Stimulated activated CD8-positive, alpha-beta memory T cell treated with anti-CD3 and anti-CD28 coated beads, Interleukin-7, amount 100 ng/mL, for 48 hours (primary cell): ENCODE measurements at places on chromosomes 16 and 17.
A peak's percentile ranks its signal among the peaks of the same experiment; 100 is the strongest.

DNA sequence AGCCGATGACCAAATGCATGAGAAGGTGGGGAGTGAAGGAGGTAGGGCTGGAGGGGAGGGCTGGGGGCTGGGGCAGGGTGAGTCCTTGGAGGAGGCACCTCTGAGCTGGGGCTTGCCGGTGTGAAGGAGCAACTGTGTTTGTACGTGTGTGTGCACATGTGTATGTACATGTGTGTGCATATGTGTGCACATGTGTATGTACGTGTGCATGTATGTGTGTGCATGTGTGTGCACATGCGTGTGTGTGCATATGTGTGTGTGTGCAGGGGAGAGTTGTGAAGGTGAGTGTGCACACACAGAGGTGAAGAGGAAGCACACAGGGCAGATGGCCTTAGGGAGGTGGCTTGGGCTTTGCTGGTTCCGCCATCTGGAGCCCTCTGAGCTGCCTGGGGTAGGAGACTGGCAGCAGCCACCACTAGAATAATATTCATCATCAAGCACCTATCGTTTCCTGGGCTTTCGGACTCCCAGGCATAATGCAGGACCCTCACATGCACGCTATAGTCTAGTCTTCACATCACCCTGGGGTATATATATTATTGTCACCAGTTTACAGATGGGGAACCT is 120.9 kb upstream of the CDC42EP4 start:
- no peak for DNase-seq

GRCh38 chr17:77963441-77963840 is 4.9 kb downstream of the TNRC6C start:
- DNase-seq = peak; percentile 3

DNA sequence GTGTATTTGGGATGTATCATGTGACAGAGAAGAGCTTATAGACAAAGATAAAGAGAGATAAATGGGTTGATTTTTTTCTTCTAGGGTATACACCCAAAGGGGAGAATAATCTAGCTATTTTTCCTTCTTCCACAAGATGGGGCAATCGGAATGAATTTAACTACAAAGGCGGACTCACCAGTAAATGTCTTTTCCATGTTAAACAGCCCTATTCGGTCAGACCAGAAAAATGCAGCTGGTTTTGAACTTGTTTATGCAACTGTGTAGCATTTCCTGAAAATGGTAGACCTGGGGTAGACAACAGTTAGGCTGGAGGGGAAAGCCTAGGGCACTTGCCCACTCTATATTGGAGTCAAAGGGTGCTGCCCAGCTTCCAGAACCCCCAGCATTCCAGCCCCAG is 477.1 kb downstream of the TOX3 start:
- no peak for DNase-seq

DNA sequence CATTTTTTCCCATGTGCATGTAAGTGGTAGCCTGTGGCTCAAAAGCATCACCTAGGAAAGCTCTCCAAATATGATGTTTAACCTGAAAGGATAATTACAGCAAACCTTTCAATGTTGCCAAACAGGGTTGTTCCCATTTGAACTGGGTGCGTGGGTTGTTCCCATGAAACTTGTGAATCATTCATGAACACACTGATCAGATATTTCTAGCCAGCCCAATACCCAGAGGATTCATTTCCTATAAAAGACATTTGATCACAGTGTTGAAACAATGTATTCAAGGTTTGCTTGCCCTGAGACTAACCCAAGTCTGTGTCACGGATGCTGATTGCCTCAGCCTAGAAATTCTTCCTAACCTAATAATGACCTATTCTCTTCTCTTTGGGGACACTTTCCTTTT is 12.9 kb downstream of the KRT39 start:
- DNase-seq = peak; percentile 19

GRCh38 chr16:19485611-19486010 is 36.3 kb downstream of the GDE1 start:
- no peak for DNase-seq

DNA sequence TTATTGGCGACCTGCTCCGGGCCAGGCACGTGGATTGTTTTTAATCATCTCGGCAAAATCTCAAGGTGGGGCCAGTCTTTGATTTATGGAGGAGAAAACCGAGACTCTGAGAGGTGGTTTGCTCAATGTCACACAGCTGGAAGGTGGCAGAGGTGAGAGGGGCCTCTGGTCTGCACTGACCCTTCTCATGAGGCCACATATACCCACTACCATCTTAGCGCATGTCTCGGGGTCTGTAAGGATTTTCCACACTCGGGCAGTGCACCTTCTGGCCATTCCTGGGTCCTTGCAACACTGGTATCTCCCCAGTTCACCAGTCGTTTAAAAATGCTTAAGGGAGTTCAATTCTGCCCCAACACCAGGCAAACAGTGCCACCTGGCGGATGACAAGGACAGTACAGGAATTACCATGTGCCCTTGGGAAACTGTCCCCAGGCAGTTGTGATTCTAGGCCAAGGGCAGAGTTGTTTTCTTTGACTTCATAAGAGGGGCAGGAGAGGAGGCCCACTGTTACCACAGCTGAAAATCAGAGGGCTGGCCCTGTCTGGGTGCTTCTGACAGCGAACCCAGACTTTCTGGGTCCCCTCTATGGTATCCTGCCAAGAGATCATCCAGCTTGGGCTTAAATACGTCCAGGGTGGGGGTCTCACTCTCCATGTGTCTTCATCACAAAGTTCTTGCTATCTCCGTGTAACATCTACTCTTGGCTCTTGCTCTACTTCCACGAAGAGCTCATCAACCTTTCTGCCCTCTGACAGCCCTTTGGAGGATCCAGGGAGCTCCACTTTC is 39.4 kb upstream of the RAI1 start:
- peak; percentile 30 for DNase-seq

DNA sequence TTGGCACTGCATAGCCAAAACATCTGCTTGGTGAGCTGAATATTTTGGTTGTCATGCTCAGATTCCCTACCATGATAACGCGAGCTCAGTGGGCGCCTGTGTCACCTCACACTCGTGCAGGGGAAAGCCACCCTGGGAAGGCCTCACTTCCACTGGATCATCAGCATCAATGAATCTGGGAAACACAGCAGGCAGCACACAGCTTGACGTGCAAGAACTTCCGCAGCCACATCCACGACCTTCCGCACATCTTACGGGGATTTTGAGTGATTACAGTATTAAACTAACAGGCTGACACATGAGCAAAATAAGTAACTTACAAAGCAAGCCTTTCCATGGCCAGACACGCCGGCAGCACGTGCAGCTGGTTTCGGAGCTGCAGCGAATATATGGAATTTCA is 54.7 kb upstream of the FOXF1 start:
- no peak for DNase-seq

GRCh38 chr16:64278196-64278595 is 843.7 kb downstream of the CDH11 start:
- no peak for DNase-seq

DNA sequence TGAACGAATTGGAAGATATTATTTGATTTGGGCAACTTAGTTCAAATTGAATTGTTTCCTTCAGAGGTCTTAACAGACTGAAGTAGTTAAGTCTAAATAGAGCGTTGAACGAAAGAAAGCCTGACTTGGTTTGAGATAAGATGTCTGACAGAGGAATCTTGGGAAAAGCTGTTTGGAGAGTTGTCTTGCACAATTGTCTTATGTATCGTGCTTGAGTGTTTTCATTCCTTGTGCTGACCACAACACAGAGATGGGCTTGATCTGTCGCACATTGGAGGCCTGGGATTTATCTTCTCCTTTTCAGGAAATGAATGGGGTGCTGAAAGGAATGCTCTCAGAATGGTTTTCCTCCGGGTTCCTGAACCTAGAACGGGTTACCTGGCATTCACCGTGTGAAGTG is 7.8 kb downstream of the MLYCD start:
- DNase-seq = no peak

- DNase-seq = no peak
Observed at GRCh38 chr16:77158293-77158692, 32.7 kb upstream of the MON1B start.

DNA sequence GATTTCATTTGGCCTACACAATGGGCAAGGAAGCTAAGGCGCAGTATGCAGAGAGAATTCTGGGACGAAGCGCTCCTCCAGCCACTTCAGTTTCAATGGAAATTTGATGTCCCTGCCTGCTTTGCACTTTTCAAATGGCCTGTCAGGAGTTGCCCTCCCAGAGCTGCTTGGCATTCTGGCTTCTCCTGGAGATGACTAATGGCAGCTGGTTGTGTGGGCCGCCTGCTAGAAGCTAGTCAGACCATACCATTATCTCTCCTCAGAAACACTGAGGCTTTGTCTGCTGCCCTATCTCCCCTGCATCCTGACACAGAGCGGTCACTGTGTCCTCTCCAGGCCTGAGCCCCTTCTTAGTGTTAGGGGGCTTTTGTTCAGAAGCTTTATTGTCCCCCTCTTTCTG is 180.1 kb downstream of the SPECC1 start:
- no peak for DNase-seq

GRCh38 chr17:34533806-34534527 is 45.4 kb upstream of the TMEM132E start:
- no peak for DNase-seq

GRCh38 chr16:69932228-69932627 is 18.9 kb upstream of the CLEC18A start:
- no peak for DNase-seq

- no peak for DNase-seq
Observed at GRCh38 chr16:29844575-29845331, 18.3 kb downstream of the CDIPT start.

GRCh38 chr17:57860414-57860999 is 10.7 kb upstream of the MRPS23 start:
- DNase-seq = no peak

GRCh38 chr17:78127239-78127887 is 1.2 kb downstream of the TMC6 start:
- DNase-seq = no peak

- DNase-seq = no peak
Observed at GRCh38 chr16:3948378-3948995, 68.0 kb upstream of the CREBBP start.

- DNase-seq = no peak
Observed at GRCh38 chr16:28572696-28573510, 19.2 kb downstream of the SGF29 start.

GRCh38 chr16:74862743-74863244 is 88.2 kb upstream of the FA2H start:
- DNase-seq = no peak

GRCh38 chr17:4849011-4849536 is 15.9 kb downstream of the MINK1 start:
- no peak for DNase-seq

DNA sequence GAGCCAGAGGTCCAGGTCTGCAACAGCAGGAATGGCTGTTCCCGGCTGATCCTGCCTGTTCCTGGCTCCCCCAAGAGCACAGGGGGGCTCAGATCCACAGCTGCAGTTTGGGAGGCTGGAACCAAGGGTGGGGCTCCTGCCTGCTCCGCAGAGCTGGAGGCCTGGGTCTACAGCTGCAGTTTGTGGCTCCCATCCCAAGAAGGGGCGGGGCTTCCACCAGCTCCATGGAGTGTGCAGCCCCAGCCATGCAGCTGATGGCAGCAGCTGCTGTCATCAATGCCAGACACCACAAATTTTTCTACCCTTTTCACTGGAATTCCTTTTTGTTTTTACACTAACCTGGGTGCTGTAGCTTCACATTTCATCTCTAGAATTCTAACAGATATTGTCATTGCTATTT is 135.4 kb upstream of the KIF2B start:
- DNase-seq = no peak

DNA sequence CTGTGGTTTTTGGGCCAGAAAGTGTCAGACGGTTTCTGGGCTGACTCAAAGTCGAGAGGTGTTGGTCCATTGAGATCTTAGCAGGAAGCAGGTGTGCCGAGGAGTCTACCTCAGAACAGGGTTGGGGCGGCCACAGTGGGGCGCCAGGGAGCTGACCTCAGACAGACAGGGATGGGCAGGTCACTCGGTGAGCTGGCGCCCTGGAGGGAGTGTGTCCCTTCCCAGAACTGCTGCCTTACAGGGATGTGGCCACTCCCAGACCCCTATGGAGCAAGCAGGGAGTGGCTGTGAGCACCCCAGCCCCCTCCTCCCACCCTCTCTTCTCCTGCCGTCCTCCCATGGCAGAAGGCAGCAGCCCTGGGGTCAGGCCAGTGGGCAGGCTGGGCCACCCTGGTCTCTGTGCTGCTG is 14.0 kb upstream of the DPEP1 start:
- DNase-seq = no peak

GRCh38 chr17:3794557-3795389 is 6.2 kb downstream of the ITGAE start:
- DNase-seq = peak; percentile 70

DNA sequence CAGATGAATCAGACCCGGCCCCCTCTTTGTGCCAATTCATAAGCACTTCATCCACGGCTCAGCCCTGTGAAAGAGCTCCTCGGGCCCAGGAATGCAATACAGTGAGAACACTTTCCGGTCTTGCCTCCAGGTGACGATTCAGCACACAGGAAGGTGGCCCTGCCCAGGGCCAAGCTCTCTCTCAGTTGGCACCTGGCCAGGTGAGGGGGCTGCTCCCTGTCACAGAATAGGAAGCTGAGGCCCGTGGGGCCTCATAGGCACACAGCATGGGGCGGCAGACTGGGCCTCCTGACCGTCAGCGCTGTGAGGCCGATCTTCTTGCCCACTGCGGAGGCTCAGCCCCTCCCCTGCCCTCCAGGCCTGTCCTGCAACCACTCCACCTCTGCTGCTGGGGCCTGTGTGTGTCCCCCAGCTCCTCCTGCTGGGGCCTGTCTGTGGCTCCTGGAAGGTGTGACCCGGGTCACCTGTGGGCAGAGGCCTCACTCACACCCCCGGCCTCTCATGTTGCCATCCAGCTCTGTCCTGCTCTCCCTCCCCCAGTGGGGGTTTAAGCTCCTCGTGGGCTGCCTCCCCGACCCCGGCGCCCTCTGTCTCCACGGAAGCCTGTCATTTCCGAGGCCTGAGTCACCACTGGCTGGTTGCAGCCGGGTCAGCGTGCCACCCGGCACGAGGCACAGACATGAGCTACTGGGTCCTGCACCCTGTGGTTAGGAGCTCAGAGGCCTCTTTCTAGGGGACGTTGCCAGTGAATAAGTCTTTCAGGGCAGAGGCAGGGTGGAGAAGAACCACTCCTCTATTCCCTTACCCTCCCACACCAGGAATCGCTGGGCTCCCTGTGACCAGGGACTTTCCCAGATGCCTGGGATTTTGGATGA is 114.4 kb downstream of the SEC14L1 start:
- DNase-seq = no peak

GRCh38 chr16:55261301-55261700 is 62.7 kb upstream of the IRX6 start:
- DNase-seq = no peak
